LoVo (cell line): ENCODE measurements at places on chromosomes 6 and 20.

- DNase-seq, result no peak
Observed at GRCh38 chr6:134217105-134217797, 100.7 kb downstream of the SGK1 start.

- DNase-seq, result no peak
Observed at GRCh38 chr20:60652615-60653014, 599.4 kb upstream of the CDH4 start.

DNA sequence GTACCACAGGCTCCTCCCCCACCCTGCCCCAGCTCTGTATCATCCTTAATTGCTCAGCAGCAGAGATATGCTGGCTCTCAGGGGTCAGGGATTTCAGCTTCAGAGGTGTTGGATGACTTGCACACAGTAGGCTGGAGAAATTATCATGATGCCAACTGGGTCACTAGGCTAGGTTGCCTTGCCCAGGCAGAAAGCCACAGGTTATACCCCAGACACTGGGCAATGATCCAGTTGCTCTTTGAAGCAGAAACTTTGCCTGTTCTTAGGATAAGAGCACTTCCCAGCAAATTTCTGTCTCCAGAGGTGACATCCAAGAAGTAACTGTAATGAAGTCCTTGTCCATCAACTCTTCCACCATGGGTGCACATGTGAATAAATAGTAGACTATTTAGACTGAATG, 38.3 kb upstream of the SCML4 start:
- no peak for DNase-seq

DNA sequence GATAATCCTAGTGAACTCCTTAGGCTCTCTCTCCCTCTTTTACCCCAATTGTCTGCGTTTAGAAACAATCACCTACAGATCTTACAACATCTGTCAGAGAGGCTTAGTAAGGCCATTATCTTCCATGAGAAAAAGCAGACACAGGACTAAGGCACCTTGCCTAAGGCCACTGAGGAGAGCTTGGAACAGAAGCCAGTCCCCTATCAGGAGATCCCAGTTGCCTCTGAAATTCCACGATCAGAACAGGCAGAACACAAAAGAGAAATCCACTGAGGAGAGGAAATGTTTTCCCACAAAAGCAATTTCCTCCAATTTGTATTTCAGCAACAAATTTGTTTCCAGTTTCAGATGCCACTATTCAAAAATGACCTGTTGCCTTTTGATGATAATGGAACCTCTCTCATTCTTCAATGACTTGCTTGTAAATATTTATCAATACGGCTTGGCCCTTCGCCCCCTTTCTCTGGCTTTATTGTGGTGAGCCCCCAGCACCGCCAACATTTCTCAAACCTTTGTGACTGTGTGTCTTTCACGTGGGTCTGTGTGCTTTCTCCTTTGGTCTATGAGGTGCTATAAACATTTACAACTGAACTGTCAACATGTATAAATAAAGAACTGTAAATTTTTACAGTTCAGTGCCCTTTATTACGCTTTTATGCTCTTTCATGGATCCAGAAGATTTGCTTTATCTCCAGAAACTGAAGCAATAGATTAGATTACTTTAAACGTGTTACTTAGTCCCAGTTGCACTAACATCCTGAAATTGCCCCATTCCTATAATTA, 187.8 kb upstream of the PHACTR1 start:
- peak; percentile 28 for DNase-seq

DNA sequence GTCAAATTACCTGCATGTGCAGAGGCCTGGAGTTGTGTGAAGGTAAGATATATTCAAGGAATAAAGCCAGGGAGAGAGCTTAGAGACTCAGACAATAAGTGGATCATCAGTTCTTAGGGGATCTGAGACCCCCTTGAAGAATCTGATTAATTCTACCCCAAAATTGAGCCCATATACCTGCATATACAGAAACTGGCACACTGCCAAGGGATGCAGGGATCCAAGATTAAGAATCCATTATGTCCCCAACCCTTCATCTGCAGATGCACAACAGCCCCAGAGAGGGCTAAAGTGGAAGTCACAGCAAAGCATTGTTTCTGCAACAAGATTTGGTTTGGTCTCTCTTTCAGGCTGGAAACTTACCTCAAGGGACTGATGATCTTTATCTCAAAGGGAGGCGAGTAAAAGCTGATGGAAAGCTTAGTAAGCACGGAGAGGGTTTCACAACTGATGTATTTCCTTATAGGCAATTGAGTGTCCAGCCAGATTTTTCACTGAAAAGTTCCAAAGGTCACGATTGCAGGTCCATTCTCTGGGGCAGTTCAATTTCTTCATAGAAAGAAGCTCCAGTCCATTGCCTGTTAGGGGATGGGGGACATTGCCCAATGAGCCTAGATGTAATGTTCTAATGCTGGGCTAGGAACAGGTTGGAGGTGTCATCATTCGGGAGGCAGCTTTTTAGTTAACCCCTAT, 20.9 kb upstream of the STK35 start:
- no peak for DNase-seq
